ENCODE measurements at places on chromosomes 2 and 18.

DNA sequence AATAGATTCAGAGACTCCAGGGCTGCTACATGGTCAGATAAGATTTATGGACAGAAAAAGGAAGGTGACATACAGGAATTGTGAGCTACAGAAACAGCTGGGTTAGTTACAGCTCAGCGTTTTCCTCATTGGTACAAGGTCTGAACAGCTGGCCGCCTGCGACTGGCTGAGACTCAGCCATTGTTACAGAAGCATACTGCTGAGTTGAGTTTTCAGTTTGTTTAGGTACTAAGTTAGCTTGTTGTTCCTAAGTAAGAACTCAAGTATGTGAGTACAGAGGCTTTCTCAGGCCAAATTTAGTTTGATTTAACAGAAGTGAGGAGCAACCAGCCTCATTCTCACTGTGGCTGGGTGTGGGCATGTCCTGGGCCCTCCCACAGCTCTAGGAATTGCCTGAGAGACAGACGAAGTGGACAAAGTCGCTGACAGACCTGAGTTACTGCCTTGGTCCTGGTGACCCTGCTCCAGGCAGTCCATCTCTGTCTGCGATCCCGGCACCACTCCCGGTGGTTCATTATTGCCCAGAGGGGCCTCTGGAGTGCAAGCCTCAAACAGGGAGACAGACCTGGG lies 27.8 kb upstream of the RHOB start:
- DNase-seq: no peak

DNA sequence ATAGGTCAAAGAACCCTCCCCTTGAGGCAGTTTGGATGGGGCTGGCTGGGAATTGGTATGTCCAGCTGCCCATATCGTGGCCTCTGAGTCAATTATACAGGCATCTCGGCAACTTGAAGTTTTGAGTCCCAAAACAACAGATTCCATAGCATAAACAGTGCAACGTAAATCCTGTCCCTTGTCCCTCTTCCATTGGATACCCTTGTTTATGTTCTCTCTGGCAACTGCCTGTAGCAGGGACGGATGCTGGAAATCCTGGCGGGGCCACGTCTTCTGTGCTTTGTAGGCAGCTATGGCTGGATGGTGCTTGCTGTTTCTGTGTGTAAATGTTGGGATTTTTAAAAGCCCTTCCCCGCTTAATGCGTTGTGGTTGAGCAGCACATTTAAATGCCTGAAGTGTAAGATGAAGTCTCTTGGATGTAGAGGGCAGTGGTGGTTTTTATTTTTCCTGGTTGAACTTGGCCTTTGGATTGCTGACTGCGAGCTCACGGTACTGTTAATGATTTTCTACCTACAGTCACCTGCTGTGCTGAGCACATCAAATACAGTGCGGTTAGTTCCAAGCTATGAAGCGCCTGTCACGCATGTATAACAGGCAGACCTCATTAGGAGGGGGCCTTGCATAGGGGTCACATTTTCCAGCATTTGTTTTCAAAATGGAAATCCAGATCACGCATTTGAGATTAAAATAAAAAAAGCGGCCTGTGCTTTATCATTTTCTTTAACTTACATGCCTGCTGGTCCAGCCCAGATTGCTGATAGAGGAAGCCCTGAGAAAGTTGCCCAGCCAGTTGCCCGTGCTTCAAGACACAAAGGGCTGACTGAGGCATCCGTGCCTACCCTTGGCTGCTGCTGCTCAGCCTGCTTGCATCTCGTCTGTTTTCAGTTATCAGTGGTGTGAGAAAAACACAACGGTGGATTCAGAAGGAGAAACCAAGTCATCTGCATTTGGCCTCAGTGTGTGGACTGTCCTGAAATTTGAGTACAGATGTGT lies 84.7 kb downstream of the NEDD4L start:
- peak; percentile 22 for DNase-seq

DNA sequence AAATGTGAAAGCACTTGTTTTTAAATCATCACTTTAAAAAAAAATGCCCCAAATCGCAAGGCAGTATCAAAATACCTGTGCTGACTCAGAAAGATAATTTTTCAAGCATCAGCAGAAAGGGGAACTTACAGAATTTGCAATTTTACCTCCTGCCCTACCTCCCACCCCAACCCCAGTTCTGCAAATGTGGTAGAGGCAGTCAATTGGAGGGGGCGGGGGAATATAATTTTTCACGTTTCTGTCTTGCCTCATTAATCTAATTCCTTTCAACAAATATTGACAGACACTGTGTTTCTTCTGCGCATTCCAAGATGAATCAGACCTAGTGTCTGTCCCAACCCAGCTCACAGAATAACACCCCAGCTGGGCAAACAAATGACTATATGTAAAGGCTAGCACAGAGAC lies 76.8 kb downstream of the ALPK2 start:
- DNase-seq: no peak

- DNase-seq: no peak
These were observed 42.1 kb upstream of the DSG1 start for GRCh38 chr18:31275722-31276463.

DNA sequence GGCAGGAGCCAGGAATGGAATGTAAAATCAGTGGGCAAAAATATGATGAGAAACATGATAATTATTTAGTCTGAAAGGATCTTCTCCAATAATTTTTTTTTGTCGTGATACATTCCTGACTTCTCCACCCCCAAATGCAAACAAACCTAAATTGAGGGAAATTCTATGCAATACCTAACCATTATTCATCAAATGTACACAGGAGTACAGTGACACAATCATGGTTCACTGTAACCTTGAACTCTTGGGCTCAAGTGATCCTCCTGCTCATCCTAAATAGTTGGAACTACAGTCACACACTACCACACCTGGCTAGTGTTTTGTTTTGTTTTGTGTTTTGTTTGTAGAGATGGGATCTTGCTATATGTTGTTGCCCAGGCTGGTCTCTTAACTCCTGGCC lies 46.5 kb downstream of the RAB10 start:
- no peak for DNase-seq

- no peak for DNase-seq
These were observed 42.0 kb downstream of the PKP4 start for GRCh38 chr2:158498749-158499136.
